T1000 (cell line): ENCODE measurements at places on chromosomes 6 and 20.

- no peak for DNase-seq
These were observed 623.8 kb downstream of the HTR1B start for GRCh38 chr6:76839505-76839904.

- DNase-seq = no peak
These were observed 611.9 kb upstream of the MAP3K7 start for GRCh38 chr6:91198588-91199255.

DNA sequence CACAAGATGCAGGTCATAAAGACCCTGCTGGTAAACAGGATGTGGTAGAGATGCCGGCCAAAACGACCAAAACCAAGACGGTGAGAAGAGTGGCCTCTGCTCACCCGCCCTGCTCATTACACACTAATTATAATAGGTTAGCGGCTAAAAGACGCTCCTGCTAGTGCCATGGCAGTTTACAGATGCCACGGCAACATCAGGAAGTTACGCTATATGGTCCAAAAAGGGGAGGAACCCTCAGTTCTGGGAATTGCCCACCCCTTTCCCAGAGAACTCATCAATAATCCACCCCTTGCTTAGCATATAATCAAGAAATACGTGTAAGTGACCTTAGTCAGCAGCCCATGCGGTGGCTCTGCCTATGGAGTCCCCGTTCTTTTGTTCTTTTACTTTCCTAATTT is 17.6 kb downstream of the BHLHE23 start:
- DNase-seq = no peak

DNA sequence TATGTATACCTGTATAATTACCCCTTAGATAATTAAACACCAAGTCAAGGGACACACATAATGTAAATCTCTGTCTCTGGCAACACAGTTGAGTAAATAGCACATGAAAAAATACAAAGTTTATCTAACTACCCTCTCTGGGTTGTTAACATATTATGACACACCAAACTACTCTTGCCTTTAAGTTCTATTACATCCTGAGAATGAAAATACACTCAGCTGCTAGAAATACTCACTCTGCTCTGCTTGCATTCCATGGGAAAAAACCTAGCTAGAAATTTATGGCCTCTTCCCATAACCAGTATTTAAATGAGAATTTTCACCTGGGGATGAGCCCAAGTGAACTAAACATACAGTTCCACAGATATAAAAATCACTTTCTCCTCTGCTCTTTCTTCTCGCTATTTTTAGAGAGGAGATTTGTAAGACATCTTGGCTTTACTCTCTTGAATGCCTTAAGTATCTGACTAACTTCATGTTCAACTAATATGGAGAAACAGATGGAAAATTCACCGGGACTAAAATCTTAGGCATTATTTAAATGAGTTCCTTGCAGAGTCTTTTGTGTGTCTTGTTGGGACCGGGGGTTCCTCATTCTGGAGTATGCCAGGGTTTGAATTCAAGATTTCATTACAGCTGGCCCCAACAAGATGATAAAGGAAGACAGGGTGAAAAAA is 140.9 kb downstream of the GJA10 start:
- DNase-seq = no peak

- DNase-seq = no peak
These were observed 5.1 kb downstream of the GLO1 start for GRCh38 chr6:38697846-38698245.
